ENCODE measurements at places on chromosomes 13 and 19.
A peak's percentile ranks its signal among the peaks of the same experiment; 100 is the strongest.

DNA sequence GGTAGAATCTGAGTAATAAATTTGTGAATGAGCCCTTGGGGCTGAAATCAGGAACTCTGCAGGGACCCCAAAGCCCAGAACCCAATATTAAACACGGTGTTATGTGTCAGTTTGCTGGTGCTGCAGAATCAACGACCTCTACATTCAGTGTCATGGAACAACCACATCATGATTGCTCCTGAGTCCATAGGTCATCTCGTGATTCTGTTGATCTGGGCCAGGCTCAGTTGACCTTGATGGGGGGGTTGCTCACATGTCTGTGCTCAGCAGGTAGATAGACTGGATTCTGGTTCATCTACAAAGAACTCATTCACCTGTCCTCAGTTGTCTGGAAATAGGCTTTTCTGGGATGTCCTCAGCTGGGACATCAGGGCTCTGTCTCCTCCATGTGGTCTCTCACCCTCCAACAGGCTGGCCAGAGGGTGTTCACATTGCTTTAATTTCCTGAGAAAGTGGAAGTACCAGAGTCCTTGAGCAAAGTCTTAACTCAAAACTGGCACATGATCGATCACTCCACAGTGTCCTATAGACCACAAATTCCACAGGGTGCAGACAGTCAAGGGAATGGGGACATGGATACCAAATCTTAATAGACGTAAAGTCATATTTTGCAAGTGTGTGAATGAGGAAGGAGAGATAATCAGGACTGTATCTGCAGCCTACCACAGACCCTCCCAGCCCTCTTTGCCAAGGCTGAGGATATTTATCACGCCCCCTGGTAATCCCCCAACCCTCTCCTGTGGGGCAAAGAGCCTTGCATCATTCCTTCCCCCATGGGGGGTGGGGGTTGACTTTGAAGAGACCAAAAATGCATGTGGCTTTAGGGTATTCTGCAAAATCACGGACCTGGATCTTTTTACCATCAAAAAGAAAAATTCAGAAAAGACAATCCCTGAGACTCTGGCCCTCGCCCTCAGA, 39.3 kb upstream of the IGFL1 start:
- DNase-seq = no peak

DNA sequence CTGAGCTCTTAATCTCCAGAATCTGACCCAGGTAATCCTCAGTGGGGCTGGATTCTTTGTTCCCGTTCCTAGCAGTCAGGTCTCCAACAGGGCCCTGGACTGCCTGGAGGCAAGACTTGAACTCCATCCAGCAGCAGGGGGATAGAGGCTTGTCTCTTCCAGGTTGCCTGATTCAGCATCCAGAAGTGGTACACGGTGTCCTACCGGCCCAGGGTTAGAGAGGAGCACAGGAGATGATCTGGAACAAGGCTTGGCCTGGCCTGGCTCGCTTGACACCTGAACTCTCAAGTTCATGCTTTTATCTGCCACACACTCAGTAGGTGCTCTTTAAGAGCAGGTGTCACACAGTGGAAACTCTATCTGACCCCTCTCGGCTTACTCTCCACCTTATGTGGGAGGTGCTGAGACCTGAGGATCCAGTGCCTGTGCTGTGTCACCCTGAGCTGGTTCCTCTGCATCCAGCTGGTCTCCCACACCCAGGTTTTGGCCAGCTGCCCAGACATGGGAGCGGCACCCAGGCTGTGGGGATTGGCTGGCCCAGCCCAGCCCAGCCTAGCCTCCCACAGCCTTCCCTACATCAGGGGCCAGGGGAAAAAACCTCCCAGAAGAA, at the start of gene CYP4F3:
CYP4F3 (plus strand) TSS at position 604 of the 610 bp plus-strand sequence. CDS start 519 bp downstream, outside the sequence.
- DNase-seq = no peak

DNA sequence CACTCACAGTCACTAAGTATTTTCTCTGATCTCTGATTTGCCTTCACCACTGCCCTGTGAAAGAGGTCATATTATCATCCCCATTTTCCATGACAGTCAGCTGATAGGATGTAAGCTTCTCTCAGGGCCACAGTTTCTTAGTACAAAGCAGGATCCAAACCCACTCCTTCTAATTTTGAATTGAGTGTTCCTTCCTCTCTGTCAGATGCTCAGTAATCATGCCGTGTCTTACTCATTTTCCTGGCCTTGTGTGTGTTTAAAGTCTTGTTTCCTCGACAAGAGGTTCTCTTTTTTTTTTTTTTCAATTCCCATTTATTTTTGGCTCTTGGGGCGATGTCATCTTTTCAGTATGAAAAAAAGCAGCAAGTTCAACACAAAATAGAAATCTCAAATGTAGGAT, 72.3 kb downstream of the NAA16 start:
- no peak for DNase-seq

DNA sequence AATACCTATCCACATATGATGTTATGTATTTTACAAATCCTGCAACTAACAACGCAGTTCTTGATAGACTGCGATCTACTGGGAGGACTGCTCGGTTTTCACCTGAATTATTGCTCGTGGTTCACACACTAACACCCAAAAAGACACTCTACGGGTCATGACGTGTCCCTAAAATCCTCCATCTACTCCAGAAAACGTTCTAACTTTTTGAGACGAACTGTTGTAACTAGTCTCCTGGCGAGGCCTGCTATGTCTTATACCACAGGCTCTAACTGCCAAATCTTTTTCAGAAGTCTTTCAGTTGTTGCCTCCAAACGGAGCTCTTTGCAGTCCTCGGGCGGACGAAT, 108.2 kb downstream of the KCNRG start:
- DNase-seq = no peak

GRCh38 chr19:43519436-43520088, 7.4 kb downstream of the ETHE1 start:
- peak; percentile 72 for DNase-seq

GRCh38 chr19:29260477-29261317, 47.7 kb upstream of the UQCRFS1 start:
- no peak for DNase-seq

GRCh38 chr13:99517577-99517976, 16.3 kb downstream of the TM9SF2 start:
- DNase-seq = no peak

- no peak for DNase-seq
These were observed 399.6 kb downstream of the DCT start for GRCh38 chr13:94079876-94080275.

- DNase-seq = no peak
These were observed 1.2 kb downstream of the CGB7 start for GRCh38 chr19:49056101-49056901.
